Activated CD4-positive, alpha-beta memory T cell treated with anti-CD3 and anti-CD28 coated beads, Interleukin-2, amount 10 ng/mL, durations not matched to agents 7 days and 5 days (primary cell): ENCODE measurements at places on chromosomes 3 and 15.
A peak's percentile ranks its signal among the peaks of the same experiment; 100 is the strongest.

GRCh38 chr3:149339931-149340309, 6.5 kb upstream of the TM4SF18 start:
- no peak for DNase-seq

DNA sequence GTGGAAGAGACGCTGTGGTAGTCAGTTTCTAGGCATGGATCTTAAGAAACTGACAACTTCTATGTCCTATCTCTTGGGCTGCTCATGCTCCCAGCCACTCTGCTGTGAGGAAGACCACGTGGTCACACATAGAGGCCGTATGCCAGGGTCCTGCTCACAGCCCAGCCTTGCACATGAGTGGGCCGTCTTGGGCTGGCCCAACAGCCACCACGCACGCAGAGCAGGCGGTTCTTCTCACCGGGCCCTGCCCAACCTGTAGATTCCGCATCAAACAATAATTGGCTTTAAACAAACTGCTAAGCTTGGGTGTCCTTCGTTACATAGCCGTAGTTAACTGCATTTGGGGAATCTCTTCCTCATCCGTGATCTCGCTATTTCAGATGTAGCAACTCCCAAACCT, 26.0 kb downstream of the SLC41A3 start:
- no peak for DNase-seq

GRCh38 chr3:148518520-148518919, 179.2 kb upstream of the AGTR1 start:
- no peak for DNase-seq

DNA sequence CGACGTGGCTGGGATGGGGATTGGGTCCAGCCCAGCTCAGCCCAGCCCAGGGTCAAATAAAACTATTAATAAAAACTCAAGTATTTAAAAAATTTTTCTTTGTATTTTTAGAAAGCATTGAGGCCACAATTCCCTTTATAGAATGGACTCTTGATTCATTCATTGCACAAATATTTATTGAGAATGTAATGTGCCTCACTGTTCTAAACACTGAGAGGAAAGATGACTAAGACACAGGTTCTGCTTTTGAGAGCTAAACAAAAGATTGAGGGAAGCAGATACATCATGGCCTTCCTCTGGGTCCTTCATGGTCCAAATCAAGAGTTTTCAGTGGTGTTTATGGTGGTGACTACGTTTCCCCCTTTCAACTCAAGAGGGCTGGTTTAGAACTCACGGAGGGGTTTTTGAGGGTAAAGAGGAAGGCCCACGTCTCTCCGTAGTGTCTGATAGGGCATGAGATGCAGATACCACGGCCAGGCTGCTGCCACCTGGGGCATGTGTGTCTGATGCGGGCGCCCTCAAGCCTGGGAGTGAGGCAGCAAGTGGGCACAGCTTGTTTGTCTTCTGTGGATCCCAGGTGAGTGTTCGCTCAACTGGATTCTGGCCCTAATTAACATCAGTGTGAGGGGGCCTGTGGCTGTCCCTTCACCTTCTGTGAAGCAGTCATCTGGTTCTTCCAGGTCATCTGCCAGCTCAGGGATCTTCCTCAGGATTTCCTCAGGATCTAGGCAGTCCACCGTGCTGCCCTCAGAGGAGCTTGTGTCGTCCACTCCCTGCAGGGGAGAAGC, 73.5 kb upstream of the SCN5A start:
- DNase-seq: no peak

DNA sequence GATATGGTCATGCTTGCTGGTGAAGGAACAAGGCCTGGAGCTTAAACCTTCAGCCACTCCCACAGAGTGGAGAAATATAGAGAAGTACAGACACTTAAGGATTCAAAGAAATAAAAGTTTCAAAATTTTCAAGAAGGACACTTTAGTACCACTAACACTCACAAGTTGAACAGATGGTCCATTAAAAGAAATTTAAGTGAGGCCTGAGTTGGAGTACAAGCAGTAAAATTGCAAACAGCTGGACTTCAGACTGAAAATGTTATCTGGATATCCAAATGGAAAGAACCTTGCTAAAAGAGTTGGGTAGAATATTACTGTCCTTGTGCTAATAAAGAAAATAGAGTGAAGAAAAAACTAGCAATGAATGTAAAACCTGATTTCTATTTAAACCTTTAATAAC, 397.1 kb upstream of the KCNMB2 start:
- no peak for DNase-seq

- no peak for DNase-seq
These were observed 44.4 kb downstream of the STARD9 start for GRCh38 chr15:42619656-42620371.

GRCh38 chr3:177781686-177782161, 584.4 kb upstream of the TBL1XR1 start:
- DNase-seq: no peak

GRCh38 chr15:64599226-64599625, 138.8 kb downstream of the ZNF609 start:
- DNase-seq: no peak

DNA sequence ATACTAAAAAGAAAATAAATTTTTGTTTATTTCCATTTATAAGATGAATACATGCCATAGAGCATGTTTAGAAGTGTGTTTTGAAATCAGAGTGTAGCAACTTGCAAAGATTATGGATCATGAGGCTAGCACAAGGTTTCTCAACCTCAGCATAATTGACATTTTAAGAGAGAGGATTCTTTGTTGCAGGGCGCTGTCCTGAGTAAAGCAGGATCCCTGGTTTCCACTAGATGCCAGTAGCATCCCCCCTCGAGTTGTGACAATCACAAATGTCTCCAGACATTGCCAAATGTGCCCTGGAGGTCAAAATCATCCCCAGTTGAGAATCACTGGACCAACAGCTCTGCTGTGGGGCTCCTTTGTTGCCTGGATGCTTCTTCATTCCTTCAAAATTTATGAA, 128.5 kb upstream of the RBMS3 start:
- DNase-seq: no peak

DNA sequence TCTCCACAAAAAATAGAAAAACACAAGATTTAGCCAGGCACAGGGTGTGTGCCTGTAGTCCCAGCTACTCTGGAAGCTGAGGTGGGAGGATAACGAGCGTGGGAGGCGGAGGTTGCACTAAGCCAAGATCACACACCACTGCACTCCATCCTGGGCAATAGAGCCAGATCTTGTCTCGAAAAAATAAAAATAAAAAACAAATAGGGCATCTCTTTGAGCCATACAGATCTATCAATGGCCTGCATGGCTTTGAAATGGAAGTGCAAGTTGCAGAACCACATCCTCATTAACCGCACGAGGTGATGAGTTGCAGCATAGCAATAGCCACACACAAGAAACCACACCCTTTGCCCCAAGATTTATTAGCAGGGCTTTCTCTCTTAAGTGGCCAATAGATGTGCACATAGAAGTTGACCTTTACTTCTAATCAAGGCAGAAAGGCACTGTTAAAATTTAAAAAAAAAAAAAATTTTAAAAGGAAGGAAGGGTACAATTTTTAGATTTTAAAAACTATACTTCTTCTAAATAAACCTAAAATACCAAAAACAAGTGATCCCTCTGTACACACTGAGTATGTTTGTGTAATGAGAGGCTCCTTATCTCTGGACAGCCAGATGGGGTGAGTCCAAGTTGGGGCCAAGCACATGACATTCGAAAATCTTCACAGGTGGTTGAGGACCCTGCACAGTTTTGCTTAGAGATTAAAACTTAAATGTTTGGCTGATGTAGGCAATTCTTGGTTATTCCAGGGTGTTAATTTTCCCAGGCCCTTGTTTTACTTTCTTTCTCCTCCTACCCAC, 53.4 kb downstream of the FILIP1L start:
- DNase-seq: peak; percentile 64

GRCh38 chr3:34842706-34843480, 796.4 kb upstream of the ARPP21 start:
- no peak for DNase-seq

- DNase-seq: no peak
These were observed 72.2 kb downstream of the NR1D2 start for GRCh38 chr3:24017305-24017704.

DNA sequence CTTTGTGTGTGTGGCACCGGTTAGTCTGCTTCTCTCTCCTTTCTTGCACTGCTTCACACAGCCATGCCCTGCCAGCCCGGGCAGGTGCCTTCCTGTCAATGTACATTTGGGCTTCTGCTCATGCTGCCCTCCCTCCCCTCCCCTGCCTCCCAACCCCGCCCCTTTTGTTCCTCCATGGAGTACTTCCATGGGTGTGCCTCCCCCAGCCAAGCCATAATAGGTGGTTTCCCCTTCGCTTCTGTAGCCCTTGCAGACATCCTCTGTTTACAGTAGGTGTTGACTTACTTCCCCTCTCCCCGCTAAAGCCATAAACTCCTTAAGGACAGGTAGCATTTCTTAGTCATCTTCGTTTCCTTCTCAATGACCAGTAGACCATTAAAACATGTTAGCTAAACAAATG, 31.8 kb upstream of the CRTC3 start:
- DNase-seq: no peak

DNA sequence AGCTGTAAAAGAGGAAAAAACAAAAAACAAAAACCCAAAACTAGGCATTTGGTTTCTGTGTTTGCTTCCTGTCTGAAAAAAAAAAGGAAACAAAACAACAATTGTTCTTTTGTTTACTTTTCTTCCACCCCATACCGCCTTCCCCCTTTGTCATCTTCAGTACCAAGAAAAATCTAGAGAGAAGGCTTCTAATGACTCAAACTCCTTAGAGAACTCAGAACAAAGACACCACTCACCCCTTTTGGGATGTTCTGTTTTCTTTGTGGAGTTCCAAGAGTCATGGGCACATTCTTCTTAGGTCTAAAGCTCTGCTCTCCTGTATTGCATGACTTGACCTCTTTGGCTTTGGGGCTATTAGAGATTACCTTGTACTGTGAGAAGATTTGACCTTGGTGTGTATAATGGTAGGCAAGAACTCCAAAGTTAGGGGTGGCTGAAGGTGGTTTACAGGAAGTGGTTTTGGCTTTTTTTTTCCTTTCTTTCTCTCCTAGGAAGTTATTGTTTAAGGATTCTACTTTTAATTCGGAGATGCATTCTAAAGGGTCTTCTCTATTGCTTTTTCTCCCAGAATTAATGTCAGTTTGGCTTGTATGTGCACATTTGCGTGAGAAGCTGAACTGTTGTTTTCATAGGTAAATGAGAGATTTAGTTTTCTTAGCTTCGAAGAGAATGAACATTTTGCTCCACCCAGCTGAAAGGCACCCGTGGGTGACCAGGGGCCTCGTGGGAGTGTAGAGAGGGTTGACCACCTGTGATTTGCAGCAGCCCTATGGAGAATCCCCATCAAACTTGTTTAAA, 39.5 kb upstream of the ZBTB20 start:
- DNase-seq: no peak
